Stimulated activated CD4-positive, alpha-beta T cell treated with anti-CD3 and anti-CD28 coated beads, Interleukin-1b, Interleukin-23, amount 100 ng/mL, for 1 hour (primary cell): ENCODE measurements at places on chromosomes 13 and 19.

GRCh38 chr13:20174656-20175405 is 14.0 kb upstream of the GJA3 start:
- no peak for DNase-seq

DNA sequence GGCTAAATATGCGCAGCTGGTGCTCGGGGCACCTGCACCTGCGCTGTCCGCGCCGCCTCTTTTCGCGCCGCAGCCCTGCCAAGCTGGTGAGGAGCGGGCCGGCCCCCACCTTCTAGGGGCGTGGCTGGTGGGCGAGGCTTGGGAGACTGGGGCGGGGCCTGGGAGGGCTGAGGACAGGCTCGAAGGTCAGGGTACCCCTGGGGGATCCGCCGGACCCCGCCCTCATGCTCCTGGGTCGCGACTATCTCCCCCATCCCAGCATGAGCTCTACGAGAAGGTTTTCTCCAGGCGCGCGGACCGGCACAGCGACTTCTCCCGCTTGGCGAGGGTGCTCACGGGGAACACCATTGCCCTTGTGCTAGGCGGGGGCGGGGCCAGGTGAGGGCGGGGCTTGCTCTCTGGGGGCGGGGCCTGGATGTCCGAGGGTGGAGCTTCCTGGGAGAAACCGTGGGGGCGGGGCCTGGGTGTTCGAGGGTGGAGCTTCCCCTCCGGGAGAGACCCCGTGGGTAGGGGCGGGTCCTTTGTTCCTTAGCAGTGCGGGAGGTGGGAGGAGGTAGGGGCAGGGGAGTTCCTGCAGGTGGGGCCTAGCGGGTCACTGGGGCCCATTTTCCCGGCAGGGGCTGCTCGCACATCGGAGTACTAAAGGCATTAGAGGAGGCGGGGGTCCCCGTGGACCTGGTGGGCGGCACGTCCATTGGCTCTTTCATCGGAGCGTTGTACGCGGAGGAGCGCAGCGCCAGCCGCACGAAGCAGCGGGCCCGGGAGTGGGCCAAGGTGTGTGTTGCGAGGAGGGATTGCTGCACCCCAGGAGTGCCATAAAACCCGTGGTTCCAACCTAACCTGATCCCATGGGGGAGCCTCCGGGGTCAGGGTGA is 19.7 kb downstream of the PNPLA6 start:
- DNase-seq, result no peak

DNA sequence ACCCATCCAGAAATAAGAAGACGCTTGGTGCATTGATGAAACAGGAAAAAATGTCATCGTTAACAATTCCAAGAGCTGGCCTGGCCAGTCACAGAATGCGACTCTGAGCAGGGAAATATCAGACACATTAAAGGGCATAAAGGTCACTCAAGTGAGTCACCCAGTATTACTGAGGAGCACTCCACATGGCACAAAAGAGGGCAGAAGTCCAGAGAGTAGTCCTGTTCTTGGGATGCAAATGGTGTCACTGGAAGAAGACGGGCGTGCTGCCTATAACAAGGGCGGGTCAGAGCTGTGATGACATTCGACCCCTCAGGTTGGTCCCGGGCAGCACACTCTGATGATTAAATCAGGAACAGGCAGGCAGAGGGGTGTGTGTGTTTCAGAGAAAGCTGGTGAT is 720.3 kb downstream of the UQCRFS1 start:
- no peak for DNase-seq

DNA sequence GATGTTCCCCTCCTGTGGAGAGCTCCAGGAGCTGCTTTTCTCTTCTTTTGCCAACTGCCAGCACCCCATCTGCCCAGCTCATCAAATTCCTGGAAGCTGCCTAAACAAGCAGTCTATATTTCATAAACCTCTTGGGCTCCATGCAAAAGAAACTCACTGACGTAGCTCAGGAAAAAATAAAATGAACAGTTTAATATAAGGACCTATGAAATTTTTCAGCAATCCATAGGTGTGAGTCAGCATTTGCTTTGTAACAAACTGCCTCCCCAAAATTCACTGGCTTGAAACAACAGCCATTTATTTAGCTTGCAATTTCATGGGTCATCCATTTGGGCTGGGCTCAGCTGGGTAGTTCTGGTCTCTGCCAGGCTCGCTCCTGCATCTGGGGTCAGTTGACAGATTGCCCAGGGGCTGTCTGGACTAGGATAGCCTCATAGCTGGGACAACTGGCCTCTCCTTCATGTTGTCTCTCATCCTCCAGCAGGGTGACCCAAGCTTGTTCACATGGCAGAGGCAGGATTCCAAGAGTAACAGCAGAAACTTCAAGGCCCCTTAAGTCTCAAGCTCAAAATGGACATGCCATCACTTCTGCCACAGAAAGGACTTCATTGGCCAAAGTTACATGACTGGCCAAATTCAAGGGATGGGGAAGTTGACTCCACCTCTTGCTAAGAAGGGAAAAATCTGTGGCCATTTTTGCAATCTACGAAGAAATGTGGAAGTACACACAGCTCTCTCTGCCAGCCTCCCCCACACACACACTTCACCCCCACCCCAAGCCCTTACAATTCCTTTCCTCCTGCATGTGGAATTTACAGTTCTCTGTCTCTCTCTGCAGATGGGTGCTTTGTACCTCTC is 7.9 kb upstream of the PVR start:
- DNase-seq, result no peak

DNA sequence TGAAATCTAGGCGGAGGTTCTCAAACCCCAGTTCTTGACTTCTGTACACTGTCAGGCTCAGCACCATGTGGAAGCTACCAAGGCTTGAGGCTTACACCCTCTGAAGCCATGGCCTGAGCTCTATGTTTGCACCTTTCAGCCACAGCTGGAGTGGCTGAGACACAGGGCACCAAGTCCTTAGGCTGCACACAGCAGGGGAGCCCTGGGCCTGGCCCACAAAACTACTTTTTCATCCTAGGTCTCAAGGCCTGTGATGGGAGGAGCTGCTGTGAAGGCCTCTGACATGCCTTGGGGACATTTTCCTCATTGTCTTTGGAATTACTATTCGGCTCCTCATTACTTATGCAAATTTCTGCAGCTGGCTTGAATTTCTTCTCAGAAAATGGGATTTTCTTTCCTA is 503.2 kb upstream of the PCDH20 start:
- DNase-seq, result no peak

DNA sequence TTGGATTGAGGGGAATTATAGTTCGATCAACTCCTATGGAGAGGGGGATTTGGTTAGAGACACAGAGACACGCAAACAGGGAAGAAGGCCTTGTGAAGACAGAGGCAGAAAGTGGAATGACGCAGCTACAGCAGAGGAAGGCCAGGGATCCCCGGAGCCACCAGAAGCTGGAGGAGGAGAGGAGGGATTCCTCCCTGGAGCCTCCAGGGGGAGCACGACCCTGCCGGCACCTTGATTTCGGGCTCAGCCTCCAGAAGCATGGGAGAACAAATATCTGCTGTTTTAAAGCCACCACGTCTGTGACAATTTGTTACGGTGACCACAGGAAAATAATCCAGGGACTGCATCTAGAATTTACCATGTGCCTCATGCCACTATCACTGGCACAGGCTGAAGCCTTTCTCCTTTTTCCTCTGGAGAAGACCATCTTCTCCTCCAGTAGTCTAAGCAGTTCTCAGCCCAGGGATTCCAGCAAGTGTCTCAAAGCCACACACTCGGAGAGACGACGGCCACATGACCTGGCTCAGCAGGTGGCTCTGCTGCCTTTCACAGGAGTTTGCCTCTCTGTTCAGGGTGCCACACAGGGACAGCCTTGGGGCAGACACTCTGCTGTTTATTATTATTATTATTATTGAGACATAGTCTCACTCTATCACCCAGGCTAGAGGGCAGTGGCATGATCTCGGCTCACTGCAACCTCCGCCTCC is 39.9 kb upstream of the CCNE1 start:
- DNase-seq, result no peak

DNA sequence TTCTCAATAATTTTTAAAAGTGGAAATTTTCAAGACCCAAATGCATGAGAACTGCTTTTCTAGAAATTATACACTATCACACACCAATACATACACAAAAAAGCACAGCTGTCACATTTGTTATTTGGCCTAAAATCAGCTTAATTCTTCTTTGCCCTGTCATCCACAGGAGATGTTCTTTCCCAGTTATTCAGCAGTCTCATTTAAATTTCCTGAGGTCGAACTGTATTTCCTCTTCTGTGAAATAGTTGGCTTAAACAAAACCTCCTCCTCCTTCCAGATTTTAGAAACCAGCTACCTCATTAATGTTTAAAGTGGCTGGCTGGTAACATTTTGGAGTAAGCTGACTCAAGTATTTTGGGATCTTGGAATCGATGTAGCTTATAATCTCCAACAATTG is 39.1 kb downstream of the SMAD9 start:
- DNase-seq, result no peak

DNA sequence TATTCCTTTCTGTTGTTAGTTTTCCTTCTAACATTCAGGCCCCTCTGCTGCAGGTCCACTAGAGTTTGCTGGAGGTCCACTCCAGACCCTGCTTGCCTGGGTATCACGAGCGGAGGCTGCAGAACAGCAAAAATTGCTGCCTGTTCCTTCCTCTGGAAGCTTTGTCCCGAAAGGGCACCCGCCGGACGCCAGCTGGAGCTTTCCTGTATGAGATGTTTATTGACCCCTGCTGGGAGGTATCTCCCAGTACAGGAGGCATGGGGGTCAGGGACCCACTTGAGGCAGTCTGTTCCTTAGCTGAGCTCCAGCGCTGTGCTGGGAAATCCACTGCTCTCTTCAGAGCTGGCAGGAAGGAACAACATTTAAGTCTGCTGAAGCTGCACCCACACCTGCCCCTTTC is 259.1 kb downstream of the SLC7A1 start:
- DNase-seq, result no peak

- no peak for DNase-seq
Measured at GRCh38 chr13:111947876-111948275, 119.1 kb upstream of the SOX1 start.

DNA sequence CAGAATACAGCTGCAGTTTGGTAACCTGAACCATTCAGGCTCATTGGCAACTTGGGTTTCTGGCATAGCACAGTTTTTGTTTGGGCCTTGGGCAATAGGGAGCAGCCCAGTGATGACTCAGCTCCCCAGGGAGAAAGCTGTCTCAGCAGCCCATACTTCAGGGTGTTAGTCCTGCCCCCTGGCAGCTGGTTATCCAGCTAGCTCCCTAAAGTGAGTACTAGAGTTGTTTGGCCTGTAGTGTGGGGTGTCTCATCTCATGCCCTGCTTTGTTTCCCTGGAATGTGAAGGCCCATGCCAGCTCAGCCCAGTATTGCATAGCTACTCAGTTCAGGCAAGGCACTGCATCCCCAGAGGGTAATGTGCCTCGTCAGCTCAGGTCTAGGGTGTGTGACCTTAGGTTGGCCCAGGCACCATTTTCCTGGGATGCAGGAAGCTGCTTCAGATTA is 18.2 kb upstream of the ZNF543 start:
- DNase-seq, result no peak

GRCh38 chr19:39970425-39970674 is 615 bp upstream of the PSMC4 start:
- peak; percentile 13 for DNase-seq

GRCh38 chr13:110398564-110399507 is 91.8 kb downstream of the COL4A2 start:
- DNase-seq, result no peak

DNA sequence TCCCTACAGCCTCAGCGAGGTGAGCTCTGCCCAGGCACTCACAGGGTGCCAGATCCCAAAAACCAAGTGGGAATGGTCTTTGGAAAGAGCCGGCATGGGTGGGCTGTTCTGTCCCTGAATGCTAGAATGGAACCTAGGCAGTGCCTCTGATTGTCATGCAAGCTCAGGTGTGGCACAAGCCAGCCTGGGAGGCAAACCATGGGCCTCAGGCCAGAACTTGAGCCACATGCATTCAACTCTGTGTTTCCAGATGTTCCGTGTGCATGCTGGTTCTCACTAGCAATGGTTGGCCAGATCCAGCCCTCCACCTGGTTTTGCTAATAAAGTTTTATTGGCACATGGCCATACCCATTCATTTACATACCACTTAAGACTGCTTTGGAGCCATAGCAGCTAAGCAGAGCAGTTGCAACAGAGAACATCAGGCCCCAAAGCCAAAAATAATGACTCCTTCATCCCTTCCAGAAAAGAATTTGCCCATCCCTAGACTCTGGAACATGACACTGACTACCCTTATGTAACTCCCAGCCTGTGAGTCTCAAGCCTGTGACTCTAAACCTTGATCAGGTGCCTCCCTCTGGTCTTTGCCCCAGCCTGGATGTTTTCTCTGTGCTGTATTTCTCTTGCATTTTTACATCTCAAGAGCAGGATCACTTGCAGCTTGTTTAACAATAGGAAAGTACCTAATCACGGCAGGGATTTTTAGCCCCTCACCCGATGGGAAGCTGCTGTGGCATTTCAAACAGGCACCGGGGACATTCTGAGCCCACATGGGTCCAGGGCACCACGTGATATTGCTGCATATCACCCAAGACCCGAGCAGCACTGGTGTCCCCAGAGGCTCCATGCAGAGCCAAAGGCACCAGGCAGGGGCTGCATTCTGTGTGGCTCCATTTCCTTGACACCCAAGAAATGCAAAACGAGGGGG is 55.4 kb upstream of the USE1 start:
- no peak for DNase-seq

GRCh38 chr19:27805848-27806247 is 1407.1 kb downstream of the UQCRFS1 start:
- DNase-seq, result no peak

DNA sequence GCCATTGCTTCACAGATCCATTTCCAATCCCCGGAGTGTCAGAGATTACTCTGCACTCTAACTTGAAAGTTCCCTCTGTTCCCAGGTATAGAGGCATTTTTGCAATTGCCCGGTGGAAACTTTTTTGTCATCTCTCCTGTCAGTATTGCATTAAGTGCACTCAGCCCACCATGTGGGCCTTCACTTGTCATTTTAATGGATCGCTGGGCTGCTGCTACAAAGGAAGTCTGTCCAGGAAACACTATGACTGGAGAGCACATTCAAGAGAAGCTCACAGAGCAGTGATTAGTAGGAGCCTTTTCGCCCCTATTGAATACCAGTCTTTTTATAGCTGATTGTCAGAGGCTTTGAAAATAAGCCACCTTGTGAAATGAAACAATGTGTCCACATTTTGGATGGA is 180.9 kb downstream of the B3GLCT start:
- no peak for DNase-seq

- DNase-seq, result no peak
Measured at GRCh38 chr19:16867211-16867610, 21.6 kb upstream of the F2RL3 start.

DNA sequence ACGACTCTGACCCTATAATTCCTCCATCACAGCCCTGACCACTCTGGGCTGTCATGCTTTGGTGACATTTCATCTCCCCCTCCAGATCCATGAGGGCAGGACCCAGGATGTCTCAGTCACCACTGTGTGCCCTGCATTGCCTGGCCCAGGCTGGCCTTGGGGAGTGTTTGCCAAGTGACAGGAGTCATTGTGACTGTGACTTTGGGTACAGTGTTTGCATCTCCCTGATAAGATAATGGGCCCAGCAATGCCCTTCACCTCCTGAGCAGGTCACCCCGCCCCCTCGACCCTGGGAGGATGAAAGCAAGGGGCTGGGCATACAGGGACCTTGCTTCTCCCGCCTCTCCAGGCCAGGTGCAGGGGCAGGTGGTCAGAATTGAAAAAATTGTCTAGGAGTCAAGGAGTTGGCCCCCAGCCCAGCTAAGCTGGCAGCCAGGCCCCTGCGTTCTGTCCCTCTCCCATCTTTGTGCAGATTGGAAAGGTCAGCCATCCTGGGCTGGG is 5.9 kb upstream of the ATP4A start:
- no peak for DNase-seq
